ENCODE measurements at places on chromosomes 12 and 14. TPM values are rescaled to one million over a fixed set of nuclear protein-coding genes. Genes with fewer than 3 reads are reported as not detected.

The RGS6 gene
- total RNA-seq: 15.5 TPM

The ASPG gene
- total RNA-seq: 0.38 TPM

The REP15 gene
- 1.7 TPM for total RNA-seq

The TRHDE gene
- 1.8 TPM for total RNA-seq

The OTOGL gene
- 0.64 TPM for total RNA-seq

The ZDHHC22 gene
- 15.6 TPM for total RNA-seq

The ATP2B1 gene
- total RNA-seq: 89.2 TPM

The RPL36AL gene
- total RNA-seq: 202 TPM

The TAS2R7 gene
- 0.25 TPM for total RNA-seq

GRCh38 chr14:101499513-101499912, 61.8 kb upstream of the DIO3 start:
- no peak for ATAC-seq

- ATAC-seq: no peak
Measured at GRCh38 chr12:11136075-11136474, 1.6 kb upstream of the TAS2R30 start.

DNA sequence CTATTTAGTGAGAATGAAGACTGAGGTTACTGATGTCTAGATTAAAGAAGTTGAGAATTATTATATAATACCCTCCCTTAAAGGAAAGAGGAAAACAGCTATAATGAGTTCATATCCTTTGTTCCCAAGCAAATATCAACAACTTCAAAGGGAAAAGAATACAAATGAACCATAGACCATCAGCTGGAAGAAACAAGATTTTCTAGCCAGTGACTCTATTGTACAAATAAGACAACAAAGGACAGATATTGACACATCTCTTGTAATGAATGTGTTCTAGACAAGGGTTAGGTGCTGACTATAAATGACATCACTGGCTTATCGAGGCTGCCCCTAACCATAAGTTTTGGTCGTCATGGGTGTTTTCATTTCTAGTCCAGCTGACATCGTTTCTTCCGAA, 48.2 kb downstream of the SLC38A4 start:
- no peak for ATAC-seq

- no peak for ATAC-seq
Measured at GRCh38 chr12:107468182-107468581, 217.4 kb upstream of the PWP1 start.

DNA sequence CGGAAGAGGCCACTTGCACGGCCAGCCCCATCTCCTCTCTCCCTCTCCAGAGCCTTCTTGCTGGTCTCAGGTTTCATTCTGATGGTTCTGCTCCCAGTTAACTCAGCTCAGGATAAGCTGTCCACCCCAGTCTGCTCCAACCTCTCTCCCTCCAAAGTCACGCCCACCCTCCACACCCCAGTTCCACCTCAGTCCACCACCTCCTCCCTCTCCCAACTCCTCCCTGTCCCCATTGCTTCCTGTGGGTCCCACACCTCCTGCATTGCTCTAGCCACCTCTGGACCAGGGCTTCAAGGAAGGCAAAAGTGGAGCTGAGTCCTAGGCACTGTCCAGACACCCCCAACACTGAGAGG, 13.1 kb downstream of the KRT71 start:
- no peak for ATAC-seq

- no peak for ATAC-seq
Measured at GRCh38 chr12:109711596-109712461, 1.8 kb upstream of the FAM222A start.

DNA sequence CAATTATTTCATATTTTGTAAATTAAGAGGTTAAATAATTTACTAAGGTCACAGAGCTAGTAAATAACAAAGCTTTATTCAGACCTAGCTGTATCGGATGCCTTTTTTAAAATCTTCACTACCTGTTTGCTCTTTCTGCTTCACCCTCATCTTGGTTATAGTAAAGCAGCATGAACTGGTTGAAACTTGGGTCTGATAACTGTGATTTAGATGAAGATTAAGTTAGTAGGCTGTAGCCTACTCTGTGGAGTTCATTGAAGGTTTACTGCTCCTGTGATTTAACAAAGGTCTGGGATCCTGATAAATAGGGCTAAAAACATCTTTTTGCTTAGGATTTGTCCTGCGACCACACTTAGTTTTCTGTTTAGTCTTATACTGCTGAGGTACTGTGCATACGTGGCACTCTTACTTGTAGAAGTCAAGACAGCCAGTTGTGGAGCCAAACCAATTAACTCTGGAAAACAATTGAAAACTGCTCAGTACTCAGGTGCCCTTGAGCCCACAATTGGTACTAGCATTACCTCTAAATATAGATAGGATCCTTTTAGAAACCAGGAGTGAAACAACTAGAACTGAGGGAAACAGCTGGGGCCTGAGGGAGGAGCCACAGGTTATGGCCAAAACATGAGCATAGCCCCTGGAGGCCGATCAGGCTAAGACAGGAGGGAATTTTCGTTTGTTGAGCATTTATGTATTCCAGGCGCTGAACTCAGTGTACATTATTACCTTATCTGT, 2.3 kb downstream of the SPATS2 start:
- no peak for ATAC-seq

DNA sequence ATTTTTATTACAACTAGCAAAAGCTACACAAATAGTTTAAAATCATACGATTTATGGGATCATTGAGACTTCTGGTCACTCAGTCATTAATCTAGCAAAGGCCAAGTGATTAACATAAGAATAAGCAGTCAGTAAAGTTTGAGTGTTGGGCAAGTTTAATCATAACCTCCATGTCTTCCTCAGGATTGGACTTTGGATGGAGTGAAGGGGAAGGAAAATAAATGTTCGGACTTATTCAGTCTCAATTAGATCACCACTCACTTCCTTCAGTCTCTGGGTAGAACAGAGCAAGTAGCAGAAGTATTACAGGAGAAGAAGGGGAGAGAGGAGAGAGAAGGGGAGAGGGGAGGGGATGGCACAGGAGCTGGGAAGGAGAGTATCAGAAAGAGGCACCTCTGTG, 31.4 kb downstream of the CPM start:
- ATAC-seq: no peak

- no peak for ATAC-seq
Measured at GRCh38 chr12:121823101-121823726, 19.4 kb downstream of the SETD1B start.

DNA sequence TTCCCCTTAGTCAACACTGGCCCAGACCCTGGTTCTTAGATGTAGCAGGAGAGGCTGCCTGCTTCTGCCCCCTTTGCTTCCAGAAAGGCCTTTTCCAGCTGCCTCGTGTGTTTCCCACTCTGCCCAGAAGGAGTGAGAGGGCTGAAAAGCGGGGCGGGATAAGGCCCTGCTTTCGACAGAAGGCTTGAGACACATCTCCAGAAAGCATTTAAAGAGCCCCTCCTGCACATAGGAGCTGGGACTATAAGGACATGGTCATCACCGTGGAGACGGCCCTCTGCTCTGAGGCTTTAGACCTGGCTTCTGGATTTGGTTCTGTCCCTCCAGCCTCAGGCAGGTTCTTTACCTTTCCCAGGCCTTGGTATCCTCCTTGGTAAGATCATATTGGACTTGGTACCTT, 11.9 kb downstream of the CALM1 start:
- ATAC-seq: peak; percentile 28

DNA sequence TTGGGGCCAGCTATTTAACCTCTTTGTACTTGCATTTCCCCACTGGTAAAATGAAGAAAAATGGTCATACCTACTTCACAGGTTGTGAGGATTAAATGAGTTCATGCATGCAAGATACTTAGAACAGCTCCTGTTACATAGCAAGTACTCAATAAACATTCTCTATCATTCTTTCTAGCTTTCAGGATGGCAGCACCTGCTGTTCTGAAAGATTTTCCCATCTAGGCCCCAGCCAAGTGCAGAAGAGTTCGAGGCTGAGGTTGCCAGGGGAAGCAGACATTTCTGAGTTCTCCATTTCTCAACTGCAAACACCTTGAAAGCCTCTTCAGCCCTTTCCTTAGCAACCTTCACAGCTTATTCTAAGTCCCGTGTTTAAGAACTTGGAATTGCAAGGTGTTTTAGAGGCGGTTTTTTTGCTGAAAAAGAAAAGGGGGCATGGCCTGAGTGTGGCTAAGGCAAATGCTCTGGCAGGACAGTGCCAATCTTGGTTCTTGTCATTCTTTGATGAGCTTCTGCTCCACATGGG, 73.0 kb upstream of the PRMT8 start:
- no peak for ATAC-seq

- ATAC-seq: no peak
Measured at GRCh38 chr12:76518699-76519098, 40.9 kb downstream of the OSBPL8 start.

- ATAC-seq: no peak
Measured at GRCh38 chr12:58405363-58405762, 464.0 kb downstream of the ATP23 start.

GRCh38 chr12:65368055-65368454, 89.6 kb downstream of the MSRB3 start:
- ATAC-seq: no peak

DNA sequence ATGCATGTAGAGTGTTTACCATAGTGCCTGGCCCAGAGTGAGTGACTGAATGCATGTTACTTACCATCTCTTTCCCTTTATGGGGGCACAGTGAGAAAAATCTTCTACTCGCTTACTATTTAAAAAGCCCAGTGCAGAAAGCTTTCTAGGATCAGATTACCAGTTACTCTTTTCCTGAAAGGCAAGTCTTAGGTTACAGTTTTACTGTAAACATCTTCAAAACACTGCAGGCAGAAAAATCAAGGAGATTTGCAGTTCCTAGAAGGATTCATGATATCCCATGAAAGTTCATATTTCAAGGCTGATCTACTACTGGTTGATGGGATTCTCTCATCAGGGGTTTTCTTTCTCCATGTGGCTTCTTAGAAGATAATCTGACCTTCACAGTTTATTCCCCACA, 29.3 kb upstream of the DAAM1 start:
- ATAC-seq: no peak

GRCh38 chr12:29698756-29699155, 85.0 kb downstream of the TMTC1 start:
- no peak for ATAC-seq

DNA sequence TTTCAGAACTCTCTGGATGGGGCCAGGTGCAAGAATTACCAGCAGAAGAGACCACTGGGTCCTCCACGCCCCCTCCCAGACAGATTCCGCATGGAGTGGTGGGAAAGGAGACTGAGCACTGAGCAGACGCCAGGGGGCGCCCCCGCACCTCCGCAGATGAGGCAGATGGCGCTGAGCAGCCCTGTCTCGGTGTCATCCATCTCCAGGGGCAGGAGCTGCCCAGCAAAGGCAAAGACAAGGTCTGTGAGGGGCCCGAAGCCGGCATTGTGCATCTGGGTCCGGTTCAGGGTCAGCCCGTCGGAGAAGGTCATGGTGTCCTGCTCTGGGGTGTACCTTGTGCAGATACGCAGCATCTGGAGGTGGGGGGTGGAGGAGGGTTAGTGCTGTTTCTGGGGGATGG, 6.3 kb upstream of the ITGB7 start:
- peak; percentile 58 for ATAC-seq

DNA sequence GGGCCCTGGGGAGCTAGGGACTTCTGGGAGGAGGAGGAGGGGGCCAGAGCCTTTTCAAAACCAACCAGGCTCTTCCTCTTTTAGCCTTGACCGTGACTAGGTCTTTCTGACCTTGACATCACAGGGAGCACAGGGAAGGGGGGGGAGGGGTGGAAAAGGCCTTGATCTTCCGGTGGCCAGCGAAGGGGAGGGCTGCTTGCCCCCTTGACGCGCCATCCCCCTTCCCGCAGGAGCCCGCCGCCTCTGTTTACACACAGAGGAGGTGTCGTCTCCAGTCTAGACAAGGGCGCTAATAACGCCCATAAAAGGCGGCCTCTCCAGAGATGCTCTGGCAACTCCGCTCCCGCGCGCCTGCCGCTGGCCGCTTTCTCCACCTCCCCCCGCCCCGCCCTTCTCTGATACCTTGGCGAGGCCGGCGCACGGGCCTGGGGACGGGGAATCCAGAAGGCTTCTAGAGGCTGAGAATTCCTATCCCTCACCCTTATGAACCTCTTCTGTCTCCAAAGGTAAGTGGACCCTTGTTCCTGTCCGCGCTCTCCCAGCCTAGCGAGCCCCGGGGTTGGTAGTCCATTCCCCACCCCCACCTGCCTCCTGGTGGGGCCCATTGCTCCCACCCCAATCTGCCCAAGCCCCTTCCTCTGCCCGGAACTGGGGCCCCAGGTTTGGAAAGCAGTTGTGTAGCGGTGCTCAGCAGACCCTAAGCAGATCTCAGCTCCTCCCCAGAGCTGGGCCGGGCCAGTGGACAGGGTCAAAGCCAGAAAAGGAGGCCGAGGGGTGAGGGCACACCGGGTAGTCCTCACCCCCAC, 4.9 kb upstream of the HOXC12 start:
- no peak for ATAC-seq

DNA sequence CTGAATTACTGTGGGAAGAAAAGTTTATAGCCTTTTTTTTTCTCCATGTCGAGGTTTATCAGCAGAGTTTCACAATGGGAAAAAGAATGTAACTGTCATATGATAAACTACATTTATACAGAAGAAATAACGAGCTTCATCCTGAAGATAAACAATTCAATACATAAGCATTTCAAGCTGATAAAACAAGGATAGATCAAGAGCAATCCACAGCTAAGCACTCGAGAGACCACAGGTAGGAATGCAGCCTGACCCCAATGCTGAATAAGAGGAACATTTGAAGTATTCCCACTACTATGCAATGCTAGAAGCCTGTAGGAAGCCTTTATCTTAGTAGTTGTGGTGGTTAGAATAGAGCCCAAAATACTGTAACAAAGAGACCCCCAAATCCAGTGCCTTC, 32.6 kb upstream of the DAAM1 start:
- no peak for ATAC-seq

DNA sequence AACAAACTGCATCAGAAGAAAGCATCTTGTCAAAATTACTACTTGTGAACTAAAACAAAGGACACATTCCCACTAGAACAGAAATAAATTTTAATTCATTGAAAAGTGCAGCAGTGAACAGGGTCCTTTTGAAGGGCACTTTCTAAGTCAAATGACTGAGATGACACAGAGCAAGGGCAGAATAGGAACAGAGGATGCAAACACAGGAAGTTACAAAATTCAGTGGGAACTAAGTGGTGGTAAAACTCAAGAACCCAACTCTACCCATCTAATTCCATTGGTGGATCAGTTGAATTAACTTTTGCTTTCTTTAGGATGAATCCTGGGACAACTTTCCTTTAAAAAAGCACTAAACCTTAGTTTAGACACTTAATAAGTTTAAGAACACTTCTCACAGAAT, 45.8 kb downstream of the GNS start:
- ATAC-seq: no peak

GRCh38 chr14:24441904-24442239, 704 bp downstream of the SDR39U1 start:
- peak; percentile 9 for ATAC-seq

DNA sequence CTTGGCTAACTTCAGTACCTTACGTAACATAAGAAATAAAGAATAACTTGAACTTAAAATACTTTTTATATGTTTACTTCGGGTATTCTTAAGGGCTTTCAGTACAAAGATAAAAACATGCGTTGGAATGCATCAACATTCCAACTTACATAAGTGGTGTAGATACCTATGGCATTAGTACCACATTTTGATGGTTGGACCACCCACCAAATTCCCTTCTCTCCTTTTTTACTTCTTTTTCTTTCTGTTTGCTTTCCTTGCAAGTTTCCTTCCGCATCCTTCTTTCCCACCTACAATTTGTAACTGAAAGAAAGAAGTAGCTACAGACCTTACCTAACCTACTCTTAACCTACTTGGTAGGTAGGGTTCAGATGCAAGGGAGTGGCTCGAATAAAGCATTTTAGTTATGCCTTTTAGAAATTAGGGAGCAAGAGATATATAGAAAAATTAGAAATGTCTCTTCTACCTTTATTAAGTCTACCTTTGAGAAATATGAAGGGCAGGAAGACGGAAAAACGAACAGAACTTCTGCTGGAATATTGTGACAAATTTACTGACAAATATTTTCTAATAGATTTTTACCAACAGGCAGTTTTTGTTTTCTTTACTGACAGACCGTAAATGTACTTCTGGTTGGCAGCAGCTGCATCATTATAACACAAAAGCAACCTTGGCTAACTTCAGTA, 2.1 kb upstream of the ARHGAP5 start:
- no peak for ATAC-seq
